Fibroblast of villous mesenchyme (primary cell): ENCODE measurements at places on chromosomes 12 and 14. TPM values are rescaled to one million over a fixed set of nuclear protein-coding genes. Genes with fewer than 3 reads are reported as not detected.

GRCh38 chr14:95936041-95936440 is 59.4 kb downstream of the TUNAR start:
- no peak for DNase-seq

DNA sequence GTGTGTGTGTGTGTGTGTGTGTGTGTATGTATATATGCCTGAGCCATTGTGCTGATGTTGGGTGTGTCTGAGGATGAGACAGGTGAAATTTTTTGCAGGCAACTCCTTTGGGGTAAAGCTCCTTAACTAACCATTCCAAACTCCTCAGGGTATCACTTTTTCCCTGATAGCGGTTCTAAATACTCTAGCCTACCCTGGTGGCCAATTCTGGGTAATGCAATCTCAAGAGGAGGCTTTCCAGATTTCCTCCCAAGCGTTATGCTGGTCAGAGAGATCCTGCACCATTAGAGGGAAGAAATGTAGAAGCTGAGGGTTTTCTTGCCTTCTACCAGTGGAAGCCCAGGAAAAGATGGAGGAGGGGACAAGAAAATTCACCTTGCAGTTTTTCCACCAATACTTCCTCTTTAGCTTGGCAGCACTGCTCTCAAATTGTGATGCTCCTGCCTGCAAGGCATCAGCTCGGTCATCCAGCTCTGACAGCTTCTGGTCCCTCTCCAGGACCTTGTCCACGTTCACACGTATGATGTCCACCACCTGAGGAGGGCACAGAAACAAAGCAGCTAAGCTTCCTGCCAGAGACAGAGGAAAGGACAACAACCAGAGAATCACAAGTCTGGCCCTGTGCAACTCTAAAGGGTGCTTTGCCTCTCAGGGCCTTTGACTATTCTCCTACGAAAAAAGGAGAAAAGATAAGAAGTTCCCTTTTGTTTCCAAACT is 4.9 kb downstream of the VAMP1 start:
- DNase-seq, result peak; percentile 78

DNA sequence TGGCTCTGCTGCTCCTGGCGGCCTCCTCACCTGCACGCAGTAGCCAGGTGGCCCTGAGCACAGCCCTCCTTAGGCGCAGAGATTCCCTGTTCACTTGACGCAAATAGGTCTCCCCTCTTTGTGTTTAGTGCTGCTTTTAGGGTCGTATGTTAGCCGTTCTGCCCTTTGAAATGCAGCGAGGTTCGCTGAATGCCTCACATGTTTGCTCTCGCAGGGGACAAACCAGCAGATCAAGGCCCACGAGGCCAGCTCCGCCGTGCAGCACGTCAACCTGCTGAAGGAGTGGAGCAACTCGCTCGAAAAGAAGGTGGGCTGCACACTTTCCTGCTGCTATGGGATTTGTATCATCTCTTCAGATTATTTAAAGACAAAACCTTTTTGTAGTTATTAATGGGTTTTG is 31.4 kb upstream of the AMN start:
- DNase-seq, result no peak

The BICDL1 gene
- 0.97 and 1.7 TPM in 2 replicates for total RNA-seq

DNA sequence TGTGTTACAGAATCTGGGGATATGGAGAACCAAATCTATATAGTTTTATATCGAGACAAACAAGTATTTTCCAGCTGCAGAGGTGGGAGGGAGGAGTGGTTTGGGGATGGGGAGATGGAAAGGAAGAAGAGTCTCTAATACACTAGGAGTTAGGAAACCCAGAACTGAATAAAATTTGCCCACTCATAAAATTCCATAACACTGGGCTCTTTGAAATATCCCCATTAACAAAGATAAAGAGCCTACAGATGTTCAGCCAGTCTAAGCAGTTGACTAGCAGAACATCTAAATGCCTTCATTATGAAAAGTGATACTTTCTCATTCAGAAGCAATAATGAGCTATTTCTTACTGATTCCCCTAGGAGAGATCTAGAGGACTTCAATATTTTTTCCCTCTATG is 151.7 kb upstream of the GZMB start:
- DNase-seq, result no peak

- no peak for DNase-seq
These were observed 94.3 kb upstream of the EIF5 start for GRCh38 chr14:103239751-103240150.

The RAP1B gene
- 125 and 155 TPM in 2 replicates for total RNA-seq

The HHIPL1 gene
- total RNA-seq, result 3.9 TPM in 2 replicates

GRCh38 chr12:2682296-2683251 is 112.2 kb upstream of the FKBP4 start:
- DNase-seq, result peak; percentile 27

The TAPBPL gene
- total RNA-seq, result 7.3 and 11.6 TPM in 2 replicates

DNA sequence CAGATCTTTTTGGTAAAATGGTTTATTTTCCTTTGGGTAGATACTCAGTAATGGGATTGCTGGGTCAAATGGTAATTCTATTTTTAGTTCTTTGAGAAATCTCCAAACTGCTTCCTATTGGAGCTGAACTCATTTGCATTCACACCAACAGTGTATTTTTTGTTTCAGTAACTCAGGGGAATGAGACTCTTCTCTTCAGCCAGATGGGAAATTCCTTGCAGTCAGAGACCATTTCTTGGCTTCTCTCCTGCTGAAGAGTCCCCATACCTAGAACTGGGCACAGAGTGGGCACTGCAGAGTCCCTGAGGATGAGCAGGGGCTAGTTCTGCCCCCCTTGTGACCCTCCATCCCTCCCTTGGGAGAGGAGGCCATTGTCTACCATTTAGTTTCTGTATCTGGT is 10.8 kb downstream of the SDSL start:
- no peak for DNase-seq
